Mucosa of descending colon (tissue), 3 donors: ENCODE measurements at places on chromosomes 5 and 9.
A peak's percentile ranks its signal among the peaks of the same experiment; 100 is the strongest.

DNA sequence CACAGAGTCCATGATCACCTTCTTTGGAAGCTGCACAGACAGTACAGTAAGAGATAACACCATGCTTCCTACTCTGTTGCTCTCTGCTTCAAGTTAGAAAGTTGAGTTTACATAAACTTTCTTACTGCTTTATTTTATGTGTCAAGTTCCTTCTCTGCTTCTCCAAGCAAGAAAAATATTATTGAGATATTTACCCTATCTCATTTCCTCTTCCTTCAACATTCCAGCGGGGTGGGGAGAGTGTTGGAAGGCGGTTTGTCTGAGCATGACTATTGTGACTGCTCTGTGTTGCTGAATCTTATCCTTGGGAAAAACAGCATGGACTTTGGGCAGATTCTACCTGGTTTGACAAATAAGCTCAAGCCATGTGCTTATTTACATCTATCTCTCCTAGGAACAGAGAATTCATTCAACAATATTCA, 66.9 kb upstream of the EPB41L4A start:
- DNase-seq = no peak

- no peak for DNase-seq
Measured at GRCh38 chr5:63563008-63563917, 399.0 kb downstream of the HTR1A start.

DNA sequence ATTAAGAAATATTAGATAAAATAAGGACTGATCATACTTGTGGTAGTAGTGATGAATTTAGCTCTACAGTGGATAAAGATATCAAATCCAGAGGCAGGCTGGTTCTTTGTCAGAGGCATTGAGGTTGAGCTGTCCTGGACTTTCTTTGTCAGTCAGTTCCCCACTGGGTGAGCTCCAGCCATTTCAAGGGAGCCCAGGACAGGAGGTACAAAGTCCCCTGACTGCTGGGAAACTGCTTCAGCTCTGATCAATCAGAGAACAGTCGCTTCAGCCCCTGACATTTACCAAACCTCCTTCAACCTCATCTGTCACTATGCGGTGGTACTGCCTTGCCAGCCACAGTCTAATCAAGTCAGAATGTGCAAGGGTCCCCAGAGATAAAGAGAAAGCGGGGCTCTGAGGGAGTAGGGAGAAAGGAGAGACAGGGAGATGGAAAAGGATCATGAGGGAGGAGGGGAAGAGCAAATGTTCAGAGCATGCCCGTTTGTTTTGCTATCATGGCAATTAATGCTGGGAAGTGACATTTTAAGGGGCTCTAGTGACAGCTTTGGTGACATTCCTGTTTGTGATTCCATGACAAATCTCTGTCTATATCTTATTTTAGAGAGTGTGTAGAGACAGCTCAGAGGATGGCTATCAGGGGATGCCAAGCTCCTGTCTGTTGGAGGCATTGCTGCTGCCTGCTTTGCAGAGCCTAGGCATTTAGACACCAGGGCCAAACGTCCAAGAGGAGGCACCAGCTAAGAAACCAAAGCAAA, 223.2 kb downstream of the ASTN2 start:
- DNase-seq = no peak

- DNase-seq = no peak
Measured at GRCh38 chr5:172881691-172882370, 47.8 kb downstream of the ERGIC1 start.

- no peak for DNase-seq
Measured at GRCh38 chr9:79352322-79352721, 219.4 kb upstream of the TLE4 start.

GRCh38 chr5:165495829-165496380, 1990.5 kb downstream of the MAT2B start:
- DNase-seq = no peak

GRCh38 chr5:154603953-154604679, 126.1 kb upstream of the HAND1 start:
- DNase-seq = no peak

GRCh38 chr5:146758938-146759337, 119.6 kb downstream of the PPP2R2B start:
- DNase-seq = no peak

DNA sequence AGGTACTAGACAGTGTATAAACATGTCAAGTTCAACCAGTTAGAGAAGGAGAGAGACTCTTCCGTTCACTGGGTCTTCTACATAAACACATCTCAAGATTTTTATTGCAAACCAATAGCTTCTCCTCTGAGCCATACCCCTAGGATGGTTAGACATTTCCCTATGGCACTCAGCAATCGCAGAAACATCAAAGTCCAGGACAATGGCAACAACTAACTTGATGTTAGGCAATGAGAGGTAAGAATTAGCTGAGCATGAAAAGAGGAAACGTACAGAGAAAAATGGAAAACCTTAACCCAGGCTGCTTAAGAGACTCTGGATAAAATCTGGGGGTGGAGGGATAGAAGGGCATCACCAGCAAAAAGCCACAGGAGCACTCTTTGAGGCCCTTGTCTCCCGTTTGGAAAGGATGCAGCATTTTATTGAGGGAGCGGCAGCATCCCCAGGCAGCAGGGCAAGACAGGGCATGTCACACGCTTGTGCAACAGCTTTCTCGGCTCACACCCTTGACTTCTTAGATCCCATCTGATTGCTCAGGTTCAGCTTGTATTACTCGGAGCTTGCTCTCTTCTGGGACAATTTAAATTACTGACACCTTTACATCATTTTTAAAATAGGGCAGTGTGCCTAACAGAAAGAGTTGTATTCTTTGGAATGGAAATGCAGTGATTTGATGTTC, 8.6 kb upstream of the PSAT1 start:
- no peak for DNase-seq

- no peak for DNase-seq
Measured at GRCh38 chr5:134995850-134996402, 28.2 kb downstream of the CATSPER3 start.

DNA sequence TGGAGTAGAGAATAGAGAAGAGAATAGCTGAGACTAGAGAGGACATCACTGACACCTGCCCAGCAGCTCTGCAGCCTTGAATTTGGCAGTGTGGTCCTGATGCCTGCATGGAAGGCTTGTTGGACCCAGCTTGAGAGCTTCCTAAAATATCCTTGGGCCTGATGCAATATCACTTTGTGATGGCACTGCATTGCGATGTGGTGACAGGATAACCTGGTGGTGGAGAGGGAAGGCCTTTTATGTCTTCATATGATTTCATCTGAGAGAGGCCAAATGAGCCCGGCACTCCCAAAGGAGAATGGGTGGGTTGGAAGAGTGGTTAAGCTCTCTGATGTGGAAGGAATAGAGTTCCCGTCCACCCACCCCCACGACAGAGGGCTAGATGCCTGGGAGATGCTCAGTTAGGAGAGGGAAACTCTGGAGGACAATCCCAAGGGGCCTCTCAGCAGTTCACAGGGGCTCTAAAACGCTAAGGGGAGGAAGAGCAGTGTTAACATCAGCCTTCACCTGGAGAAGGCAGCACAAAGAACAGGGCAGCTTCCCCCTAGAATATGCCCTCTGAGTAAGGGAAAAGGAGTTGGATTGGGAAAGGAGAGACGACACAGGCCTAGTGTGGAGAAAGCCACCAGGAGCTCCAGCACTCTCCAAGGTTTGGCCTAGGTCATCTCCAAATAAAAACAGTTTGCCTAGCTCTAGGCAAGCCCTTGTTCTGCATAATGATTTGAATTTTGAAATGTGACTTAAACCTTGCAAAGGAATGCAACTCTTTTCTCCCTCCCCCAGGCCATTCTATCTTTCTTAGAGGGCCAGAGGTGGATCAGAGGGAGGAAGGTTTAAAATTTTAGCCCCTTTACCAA, 99.8 kb upstream of the SSBP2 start:
- peak; percentile 6 for DNase-seq

- DNase-seq = no peak
Measured at GRCh38 chr5:151597749-151598148, 6.6 kb upstream of the FAT2 start.

DNA sequence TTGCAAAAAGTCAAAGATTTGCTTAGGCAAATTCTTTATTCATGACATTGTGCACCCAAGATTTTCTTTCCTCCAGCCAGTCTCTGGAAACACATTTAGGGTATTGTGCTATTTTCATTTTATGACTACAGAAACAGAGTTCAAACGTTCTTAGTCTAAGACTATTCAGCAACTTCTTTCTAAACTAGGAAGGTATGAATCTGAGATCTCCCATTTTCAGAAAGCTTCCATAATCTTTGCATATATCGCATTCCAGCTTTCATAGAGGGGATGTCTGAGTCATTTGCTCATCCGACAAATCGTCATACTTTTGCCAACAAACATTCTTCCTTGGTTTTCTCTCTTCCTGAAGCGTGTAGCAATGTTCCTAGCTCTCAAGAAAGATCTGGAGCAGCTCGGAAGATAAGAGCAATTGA, 1.6 kb upstream of the PAPPA start:
- DNase-seq = no peak

GRCh38 chr9:134320126-134320867, 6.0 kb upstream of the RXRA start:
- DNase-seq = no peak

DNA sequence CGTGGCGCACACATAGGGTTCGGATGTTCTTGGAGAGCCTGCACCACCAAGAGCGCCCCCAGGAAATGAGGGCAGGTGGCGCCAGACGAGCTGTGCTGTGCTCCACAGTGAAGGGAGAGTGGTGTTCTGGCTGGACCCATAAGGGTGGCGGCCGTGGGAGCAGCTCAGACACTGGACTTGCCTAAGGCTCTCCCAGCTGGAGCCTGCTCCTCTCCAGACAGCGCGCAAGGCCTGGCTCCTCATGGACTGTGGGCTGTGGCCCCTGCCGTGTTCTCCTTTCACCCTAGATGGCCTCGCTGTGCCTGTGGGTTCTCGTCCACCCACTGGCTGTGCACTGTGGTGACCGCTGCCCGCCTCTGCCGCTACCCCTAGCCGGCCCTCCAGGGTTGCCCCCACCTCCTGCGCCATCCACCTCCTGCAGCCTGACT, 92.9 kb downstream of the EHMT1 start:
- no peak for DNase-seq

GRCh38 chr5:61306531-61307131, 25.4 kb upstream of the ZSWIM6 start:
- DNase-seq = no peak

DNA sequence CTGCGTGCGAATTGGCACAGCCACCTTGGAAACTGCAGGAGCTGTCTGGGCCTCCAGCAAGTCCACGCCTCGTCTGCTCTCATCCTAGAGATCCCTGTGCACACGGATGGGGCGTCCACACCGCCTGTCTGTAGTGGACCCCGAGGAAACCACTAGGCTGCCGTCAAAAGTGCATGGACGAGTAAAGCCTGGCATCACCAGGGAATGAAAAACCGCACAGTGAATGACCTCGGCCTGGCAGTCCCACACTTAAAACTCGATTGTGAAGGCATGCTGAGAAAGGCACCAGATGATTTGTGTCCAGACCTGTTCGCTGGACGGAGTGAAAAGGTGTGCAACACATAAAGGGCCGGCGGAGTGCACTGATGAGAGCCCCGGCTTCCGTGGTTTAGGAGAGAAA, 50.8 kb downstream of the MRPL36 start:
- DNase-seq = no peak

DNA sequence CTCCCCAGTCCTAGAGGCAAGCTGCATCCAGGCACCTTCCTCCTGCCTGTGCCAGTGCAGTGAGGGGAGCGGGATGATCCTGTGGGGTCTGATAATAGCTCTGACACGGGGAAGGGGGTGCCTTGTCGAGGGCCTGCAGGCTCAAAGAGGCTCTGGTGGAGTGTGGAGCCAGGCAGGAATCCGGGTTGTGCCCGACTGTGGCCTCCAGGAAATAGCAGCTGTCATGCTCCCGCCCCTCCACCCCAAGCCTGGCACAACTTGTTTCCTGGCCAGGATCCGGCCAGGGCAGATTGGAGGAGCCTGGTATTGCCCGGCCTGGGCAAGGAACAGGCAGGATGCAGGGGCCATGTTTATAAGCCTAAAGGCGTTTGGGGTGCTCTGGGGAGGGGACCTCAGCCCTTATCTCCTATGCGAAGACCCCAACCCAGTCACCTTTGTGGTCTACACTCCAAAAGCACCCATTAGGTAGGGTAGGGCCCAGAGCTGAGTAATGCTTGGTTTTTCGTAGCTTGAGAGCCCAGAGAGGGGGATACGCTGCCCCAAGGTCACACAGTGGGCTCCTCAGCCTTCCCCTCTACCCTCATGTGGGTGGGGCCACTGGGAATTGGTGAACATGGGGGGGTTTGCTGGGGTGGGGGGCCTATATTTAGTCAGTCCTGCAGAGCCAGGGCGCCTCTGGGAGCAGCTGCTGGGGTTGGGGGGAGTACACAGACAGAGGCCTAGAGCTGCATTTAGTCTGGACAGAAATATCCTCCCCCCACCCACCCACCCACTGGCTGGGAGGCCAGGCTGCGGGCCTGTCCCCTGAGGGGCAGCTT, 12.2 kb downstream of the CXXC5 start:
- peak; percentile 84 for DNase-seq

DNA sequence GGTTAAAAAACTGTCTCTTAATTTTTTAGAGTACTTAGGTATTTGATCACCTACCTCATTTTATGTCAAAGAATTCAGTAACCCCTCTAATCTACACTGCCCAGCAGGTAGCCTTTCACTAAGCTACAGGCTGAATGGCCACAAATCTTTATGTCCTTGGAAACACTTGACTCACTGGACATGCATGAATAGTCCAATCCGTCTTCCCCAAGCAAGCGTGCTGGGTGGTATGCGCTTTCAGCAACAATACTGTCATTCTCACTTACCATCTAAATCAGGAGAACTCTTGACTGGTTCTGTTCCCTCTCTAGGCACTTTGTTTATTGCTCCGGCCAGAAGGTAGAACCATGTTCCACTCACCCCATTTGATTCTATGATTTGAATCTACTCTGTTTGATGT, 73.1 kb downstream of the TRPM3 start:
- DNase-seq = no peak

- DNase-seq = no peak
Measured at GRCh38 chr9:127805620-127806019, 2.9 kb downstream of the FPGS start.

DNA sequence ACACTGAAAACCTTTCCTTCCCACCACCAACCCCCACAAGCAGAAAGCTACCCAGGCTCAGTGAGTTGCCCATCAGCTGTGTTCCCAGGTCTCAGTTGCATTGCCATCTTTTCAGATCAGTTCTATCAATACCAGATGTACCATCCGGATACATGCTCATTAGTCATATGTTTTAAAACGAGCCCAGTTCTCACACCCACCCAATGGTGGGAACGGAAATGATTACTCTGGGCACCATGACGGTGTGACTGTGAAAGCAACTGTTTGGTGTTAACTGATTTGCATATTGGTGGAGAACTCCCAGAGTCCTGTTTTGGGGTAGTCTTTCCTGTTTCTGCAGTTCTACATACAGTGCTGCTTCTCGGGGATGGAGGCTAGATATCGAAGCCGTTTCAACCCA, 212.3 kb downstream of the TRIM36 start:
- no peak for DNase-seq

GRCh38 chr9:105255421-105255820, 11.0 kb downstream of the SLC44A1 start:
- DNase-seq = no peak

DNA sequence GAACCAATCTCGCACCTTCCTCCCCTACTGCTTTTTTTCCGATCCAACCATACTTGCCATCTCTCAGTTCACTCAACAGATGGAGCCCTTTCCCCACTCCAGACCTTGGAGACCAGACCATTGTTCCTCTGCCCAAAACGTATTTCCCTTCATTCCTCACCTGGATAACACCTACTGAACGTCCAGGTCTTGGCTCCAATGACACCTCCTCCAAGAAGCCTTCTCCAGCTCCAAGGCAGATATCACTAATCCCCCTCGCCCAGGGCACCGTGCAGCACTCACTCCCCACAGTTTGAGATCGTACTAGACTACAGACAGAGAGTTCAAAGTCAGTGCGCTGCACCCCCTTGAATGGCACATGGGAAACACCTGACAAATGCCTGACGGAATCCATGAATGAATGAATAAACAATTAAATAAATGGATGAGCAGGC, 47.1 kb upstream of the AKNA start:
- no peak for DNase-seq
